SJCRH30 (cell line): ENCODE measurements at places on chromosomes 4 and X. TPM values are rescaled to one million over a fixed set of nuclear protein-coding genes. Genes with fewer than 3 reads are reported as not detected.
A peak's percentile ranks its signal among the peaks of the same experiment; 100 is the strongest.

DNA sequence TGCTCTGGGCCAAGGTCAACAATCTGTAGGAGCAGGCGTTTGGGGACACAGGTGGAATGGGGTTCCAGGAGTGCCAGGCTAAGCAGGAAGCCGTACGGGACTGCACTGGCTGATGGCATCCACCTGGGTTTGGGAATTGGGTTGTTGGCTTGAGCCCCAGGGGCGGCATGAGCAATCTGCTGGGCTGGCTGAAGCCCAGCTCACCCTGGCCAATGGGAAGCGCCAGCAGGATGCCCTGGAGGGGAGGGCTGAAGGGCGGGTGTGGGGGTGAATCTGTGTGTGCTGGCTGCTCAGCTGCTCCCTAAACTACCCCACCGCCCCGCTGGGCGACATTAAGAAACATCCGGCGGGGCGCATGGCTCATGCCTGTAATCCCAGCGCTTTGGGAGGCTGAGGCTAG is 8.9 kb upstream of the RGS12 start:
- H3K27ac ChIP-seq = no peak overlapping the region
- DNase-seq = peak; percentile 4
- no peaks in the 10 kb centered on the region for H3K4me1 ChIP-seq
- H3K4me3 ChIP-seq = no peak overlapping the region

- H3K4me1 ChIP-seq = no peaks in the 10 kb centered on the region
- H3K27ac ChIP-seq = no peak overlapping the region
- no peak overlapping the region for H3K4me3 ChIP-seq
- H3K36me3 ChIP-seq = no peaks in the 10 kb centered on the region
- H3K27me3 ChIP-seq = no peaks in the 10 kb centered on the region
- no peak for DNase-seq
Observed at GRCh38 chr4:131613824-131614216, 1535.3 kb upstream of the PCDH10 start.

Gene ZGRF1
- 32.5 and 42.0 TPM in 2 replicates for total RNA-seq

- DNase-seq = no peak
- H3K4me3 ChIP-seq = no peak overlapping the region
- no peaks in the 10 kb centered on the region for H3K36me3 ChIP-seq
- H3K4me1 ChIP-seq = no peaks in the 10 kb centered on the region
- H3K27me3 ChIP-seq = no peaks in the 10 kb centered on the region
- H3K27ac ChIP-seq = no peak overlapping the region
Observed at GRCh38 chrX:54482839-54483593, 13.0 kb downstream of the FGD1 start.

Gene MAMLD1
- 5.5 and 5.6 TPM in 2 replicates for total RNA-seq

Gene OTC
- total RNA-seq = not detected in 2 replicates
